ENCODE measurements at places on chromosomes 5 and 9.

DNA sequence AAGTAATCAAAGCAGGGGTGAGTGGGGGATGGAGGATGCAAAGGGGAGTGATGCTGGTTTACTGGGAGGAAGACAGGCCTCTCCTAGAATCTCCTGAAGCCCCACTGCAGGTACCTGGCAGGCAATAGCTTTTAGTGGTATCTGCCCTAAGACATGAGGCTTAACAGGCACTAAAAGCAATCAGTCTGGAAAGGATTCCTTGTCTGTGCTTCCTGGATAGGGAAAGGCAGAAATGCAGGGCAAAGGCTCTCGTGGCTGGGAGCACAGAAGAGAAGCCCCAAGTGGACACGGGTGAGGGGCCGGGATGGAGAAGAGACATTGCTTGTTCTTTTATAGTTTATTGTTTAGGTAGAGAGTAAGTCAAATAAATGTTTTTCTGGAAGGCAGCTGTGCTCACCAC lies 40.1 kb downstream of the CCNJL start:
- peak; percentile 41 for DNase-seq

DNA sequence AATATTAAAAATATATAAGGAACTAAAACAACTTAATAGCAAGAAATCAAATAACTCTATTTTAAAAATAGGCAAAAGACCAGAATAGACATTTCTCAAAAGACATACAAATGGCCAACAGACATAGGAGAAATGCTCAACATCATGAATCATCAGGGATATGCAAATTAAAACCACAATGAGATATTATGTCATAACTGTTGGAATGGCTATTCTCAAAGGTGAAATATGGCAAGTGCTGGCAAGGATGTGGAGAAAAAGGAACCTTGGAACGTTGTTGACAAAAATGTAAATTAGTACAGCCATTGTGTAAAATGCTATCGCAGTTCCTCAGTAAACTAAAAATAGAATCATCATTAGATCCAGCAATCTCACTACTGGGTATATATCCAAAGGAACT lies 468.5 kb downstream of the NFIB start:
- no peak for DNase-seq

DNA sequence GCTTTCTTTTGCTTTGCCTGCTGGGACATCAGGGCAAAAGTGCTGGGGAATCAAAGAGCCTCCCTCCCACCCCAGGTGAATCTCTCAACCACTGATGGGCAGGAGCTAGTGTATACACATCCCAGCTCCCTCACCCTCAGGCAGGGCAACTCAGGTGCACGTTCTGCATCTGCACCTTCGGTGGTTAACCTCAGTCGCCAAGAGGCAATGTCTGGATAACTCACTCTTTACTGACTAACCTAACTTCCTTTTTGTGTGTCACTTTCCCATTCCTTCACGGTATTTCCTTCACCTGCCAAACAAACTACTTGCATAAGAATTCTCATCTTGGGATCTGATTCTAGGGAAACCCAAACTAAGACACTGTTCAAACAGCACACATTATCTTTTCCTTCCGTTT lies 26.3 kb downstream of the CNTFR start:
- DNase-seq: no peak

- no peak for DNase-seq
Observed at GRCh38 chr5:14185326-14186058, 42.4 kb downstream of the TRIO start.

DNA sequence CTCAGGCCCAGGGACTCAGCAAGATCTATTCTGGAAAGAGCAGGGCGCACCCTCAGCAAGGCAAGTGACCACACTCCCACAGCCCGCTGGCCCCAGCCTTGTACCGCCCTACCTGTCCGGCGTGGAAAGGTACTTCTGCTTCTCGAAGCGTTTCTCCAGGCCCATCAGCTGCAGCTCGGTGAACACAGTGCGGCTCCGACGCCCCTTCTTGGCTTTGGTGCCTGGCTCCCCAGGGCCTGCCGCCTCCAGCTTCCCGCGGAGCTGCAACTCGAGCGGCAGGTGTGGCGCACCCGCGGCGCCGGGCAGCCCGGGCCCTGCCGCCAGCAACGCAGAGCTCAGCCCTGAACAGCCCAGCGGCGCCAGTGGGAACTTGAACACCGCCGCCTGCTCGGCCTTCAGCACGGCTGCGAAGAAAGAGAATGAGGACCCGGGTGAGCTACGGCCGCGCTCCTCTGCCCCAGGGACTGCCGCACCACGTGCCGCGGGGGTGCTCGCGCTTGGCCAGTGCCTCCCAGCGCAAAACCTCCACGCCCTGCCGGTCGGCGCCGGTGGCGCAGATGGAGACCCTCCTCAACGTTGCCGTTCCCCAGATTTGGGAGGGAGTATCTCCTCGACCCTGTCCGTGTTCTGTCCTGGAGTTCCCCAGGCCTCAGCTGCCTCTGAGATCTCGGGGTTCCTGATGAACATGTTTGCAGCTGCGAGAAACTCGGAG lies 2.2 kb downstream of the BARX1 start:
- peak; percentile 31 for DNase-seq

DNA sequence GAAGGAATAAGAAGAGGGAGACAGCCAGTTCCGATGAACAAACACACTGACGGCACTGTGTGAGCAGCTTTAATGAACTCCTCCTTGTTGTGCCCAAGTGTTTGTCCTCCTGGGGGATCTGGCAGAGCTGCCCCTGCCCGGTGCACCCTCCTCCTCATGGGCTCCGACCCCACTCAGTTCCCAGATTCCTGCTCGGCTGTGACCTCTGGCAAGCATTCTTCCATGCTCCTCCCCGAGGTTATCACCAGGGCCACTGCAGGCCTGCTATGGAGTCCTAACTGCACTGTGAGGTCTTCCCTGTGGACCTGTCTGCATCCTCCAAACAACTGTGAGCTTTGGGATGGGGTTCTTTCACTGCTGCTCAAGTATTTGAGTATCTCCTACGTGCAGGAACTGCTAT lies 142.2 kb downstream of the DCP2 start:
- no peak for DNase-seq

DNA sequence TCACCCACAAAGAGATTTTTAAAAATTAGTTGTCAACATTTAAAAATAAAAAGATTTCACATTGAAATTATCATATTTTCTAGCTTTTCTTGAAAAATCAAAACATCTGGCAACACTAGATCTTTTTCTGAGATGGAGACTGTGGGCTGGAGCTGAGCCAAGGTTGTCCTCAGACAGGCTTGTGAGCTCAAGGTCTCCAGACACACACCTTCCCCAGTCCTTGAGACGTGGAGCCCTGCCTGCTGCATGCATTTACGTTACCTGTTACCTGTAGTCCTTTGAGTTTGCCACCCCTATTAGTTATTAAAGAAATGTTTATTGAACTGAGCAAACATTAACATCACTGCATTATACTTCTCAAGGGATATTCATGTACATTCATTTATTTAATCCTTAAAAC lies 87.5 kb upstream of the TLE1 start:
- no peak for DNase-seq
